ENCODE measurements at places on chromosomes 13 and 19.

GRCh38 chr13:50401049-50401505, 385.8 kb downstream of the KCNRG start:
- DNase-seq = no peak

- no peak for DNase-seq
Measured at GRCh38 chr13:86038490-86038889, 239.3 kb upstream of the SLITRK6 start.

DNA sequence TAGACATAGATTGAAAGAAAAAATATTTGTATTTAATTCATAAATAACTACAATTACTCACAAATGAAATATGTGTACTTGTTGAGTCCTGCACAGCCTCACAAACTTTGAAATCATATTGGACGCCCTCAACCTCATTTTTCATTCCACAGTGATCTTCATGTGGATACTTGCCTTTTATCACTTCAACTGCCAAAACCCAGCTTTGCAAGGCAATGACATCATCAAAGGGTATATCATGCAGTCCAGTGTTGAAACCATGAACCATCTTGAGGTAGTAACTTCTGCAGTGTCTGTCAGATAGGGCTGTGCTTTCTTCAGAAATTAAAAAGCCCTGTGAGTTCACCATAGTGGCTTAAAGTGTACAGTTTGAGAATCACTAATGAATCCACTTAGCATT, 82.2 kb downstream of the HS6ST3 start:
- no peak for DNase-seq

GRCh38 chr19:18685597-18686190, 2.2 kb downstream of the CRTC1 start:
- no peak for DNase-seq

DNA sequence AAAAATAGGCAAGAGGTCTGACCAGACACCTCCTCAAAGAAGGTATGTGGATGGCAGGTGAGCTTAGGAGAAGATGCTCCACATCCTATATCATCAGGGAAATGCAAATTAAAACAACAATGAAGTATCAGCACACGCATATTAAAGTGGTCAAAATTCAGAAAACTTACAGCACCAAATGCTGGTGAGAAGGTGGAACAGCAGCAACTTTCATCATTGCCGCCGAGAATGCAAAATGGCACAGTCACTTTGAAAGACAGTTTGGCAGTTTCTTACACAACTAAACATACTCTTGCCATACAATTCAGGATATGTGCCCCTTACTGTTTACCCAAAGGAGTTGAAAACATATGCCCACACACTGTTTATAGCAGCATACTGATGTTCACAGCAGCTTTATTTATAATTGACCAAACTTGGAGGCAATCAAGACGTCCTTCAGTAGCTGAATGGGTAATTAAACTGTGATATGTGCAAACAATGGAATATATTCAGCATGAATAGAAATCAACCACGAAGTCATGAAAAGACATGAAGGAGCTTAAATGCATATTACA, 22.5 kb downstream of the OR10H4 start:
- no peak for DNase-seq

DNA sequence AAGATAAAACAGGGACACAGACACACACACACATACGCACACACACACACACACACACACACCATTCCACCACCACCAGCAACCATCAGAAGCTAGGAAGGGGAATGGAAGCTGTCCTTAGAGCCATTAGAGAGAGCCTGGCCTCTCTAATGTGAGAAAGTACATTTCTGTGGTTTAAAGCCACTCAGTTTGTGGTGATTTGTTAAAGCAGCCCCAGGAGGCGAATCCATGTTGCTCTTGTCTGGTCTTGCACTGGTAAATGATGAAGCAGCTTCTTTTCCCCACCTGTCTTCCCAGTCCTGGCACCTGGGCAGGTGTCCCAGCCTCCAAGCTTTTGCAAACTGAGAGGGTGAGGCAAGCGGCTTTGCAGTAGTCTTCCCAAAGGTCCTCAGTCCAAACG, 118.9 kb upstream of the KL start:
- DNase-seq = no peak

GRCh38 chr19:16566161-16566560, 6.1 kb downstream of the SLC35E1 start:
- peak; percentile 55 for DNase-seq

DNA sequence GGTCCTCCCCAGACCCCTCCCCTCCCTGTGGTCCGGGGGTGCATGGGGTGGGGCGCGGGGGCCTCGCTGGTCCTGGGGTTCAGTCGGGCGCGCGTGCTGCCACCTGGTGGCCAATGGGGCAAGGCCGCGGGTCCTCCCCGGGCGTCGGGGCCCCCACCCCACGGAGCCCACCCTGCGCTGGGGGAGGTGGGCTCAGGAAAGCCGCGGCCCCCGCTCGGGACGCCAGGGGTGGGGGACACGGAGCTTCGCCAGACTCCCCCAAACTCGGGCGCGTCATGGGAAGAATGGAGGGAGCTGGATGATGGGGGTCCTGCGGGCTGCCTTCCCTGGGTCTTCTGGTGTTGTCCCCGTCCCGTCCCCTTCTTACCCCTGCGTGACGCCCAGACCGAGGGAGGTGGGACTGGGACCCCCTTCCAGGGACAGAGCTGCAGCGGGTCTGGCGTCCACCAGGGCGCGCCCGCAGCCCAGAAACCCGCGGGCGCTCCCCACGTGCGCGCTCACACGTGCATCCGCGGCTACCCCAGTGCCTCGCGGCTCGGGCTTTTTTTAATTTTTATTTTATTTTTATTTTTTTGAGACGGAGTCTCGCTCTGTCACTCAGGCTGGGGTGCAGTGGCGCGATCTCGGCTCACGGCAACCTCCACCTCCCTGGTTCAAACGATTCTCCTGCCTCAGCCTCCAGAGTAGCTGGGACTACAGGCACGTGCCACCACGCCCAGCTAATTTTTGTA, 19.8 kb upstream of the TCF3 start:
- DNase-seq = peak; percentile 64

GRCh38 chr13:109136873-109137272, 507.5 kb downstream of the MYO16 start:
- DNase-seq = no peak

GRCh38 chr13:74336546-74336945, 202.3 kb upstream of the KLF12 start:
- no peak for DNase-seq

- DNase-seq = no peak
Measured at GRCh38 chr13:30664689-30665275, 47.1 kb downstream of the USPL1 start.
